B cell (primary cell): ENCODE measurements at places on chromosomes 6 and 20. TPM values are rescaled to one million over a fixed set of nuclear protein-coding genes. Genes with fewer than 3 reads are reported as not detected.

Gene PRDM13
- not detected in 2 replicates for total RNA-seq

Gene ELOVL2
- total RNA-seq = not detected in 2 replicates

Gene OVOL2
- total RNA-seq = not detected in 2 replicates

- H3K4me1 ChIP-seq = no peaks in the 10 kb centered on the region
- no peak overlapping the region for H3K4me3 ChIP-seq
- peaks cover 14% of the 10 kb centered on the region for H3K36me3 ChIP-seq
- no peaks in the 10 kb centered on the region for H3K27me3 ChIP-seq
- DNase-seq = no peak
- no peak overlapping the region for H3K27ac ChIP-seq
Observed at GRCh38 chr6:38057994-38058393, 238.5 kb downstream of the ZFAND3 start.

- no peak overlapping the region for H3K4me3 ChIP-seq
- H3K4me1 ChIP-seq = peaks cover 8% of the 10 kb centered on the region
- no peak overlapping the region for H3K27ac ChIP-seq
- DNase-seq = no peak
- no peaks in the 10 kb centered on the region for H3K36me3 ChIP-seq
Observed at GRCh38 chr20:22687676-22688349, 103.4 kb upstream of the FOXA2 start.

- no peak for DNase-seq
- no peaks in the 10 kb centered on the region for H3K36me3 ChIP-seq
- H3K27me3 ChIP-seq = no peaks in the 10 kb centered on the region
- no peak overlapping the region for H3K27ac ChIP-seq
- no peaks in the 10 kb centered on the region for H3K4me1 ChIP-seq
- H3K4me3 ChIP-seq = no peak overlapping the region
Observed at GRCh38 chr6:1815827-1816452, 206.2 kb downstream of the FOXC1 start.

Gene PDYN
- total RNA-seq = not detected in 2 replicates

DNA sequence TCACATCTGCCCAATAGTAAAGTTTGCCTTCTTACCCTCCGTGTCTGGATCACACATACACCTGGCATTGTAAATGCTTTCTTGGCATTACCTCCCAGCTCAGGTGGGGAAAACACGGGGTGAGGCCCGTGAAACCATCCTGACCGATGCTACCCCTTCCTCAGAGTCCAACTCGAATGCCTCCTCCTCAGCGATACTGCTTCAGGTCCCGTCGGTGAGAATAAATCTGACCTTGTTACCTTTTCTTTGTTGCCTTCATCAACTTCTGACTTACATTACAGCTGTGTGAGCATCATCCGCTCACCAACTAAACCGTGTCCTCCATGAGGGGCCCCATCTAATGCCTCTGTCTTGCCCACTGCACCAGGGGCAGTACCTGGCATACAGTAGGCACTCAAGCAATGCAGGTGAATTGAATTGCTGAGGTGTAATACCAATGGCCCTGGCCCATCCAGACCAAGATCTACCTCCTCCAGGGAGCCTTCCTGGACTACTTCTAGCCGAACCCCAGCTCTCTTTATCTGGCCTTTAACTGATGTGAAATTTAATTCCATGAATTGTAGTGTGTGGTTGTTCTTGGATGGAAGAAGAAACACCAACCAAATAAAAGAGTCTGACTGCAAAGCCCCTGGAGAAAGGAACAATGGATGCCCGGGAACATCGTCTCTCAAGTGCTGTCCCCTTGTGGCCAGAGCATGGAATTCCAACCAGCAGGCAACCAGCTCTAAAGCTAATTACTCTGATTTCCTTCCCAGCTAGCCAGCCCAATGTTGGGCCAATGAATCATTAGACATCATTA is 141.5 kb downstream of the ANKRD60 start:
- H3K27ac ChIP-seq = no peak overlapping the region
- peak; percentile 15 for DNase-seq
- no peak overlapping the region for H3K4me3 ChIP-seq
- H3K4me1 ChIP-seq = no peaks in the 10 kb centered on the region
- no peaks in the 10 kb centered on the region for H3K27me3 ChIP-seq

GRCh38 chr6:90350689-90351554 is 54.3 kb upstream of the BACH2 start:
- H3K27ac ChIP-seq = peak overlapping the region; percentile 83
- peaks cover 27% of the 10 kb centered on the region for H3K4me1 ChIP-seq
- H3K27me3 ChIP-seq = no peaks in the 10 kb centered on the region
- H3K4me3 ChIP-seq = no peak overlapping the region
- DNase-seq = peak; percentile 92
